ENCODE measurements at places on chromosomes 11 and 22. TPM values are rescaled to one million over a fixed set of nuclear protein-coding genes. Genes with fewer than 3 reads are reported as not detected.

DNA sequence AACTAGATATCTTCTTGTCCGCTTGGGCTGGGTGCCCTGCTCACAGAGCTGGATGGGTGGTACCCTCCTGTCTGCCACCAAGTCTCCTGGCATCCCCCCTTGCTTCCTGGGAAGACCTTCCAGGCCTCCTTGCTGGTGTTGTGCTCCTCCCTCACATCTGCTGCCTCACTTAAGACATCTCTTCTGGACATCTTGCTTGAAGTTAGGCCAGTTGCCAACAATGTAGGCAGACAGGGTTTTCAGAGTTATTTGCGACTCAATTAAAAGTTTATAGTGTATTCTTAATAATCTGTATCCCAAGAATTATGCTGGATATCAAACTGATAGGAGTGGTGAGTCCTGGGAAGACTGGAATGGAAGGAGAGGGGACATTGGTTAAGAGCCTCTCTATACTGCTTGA, 64.0 kb upstream of the TNRC6B start:
- no peak for DNase-seq

DNA sequence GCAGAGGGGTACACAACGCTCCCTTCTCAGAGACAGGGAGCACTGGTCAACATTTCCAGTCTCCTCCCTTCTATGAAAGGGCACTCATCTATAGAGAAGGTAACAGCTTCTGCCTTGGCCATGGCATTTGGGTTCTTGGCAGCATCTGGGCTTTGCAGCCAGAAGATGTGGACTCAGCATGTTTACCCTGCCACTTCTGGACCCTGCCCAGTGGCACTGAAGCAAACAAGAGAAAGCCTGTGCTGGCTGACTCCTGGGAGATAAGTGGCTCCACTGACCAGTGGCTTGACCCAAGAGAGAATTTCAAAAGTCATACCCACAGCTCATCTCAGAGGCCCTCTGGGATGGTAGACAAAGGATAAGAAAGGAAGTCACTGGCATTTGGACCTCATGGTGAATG, 8.0 kb downstream of the CSNK2A3 start:
- no peak for DNase-seq

GRCh38 chr11:94740083-94741021, 27.8 kb upstream of the AMOTL1 start:
- DNase-seq, result peak; percentile 65

GRCh38 chr22:36699915-36700314, 3.6 kb downstream of the CACNG2 start:
- no peak for DNase-seq

The RASD2 gene
- 8.7 TPM for total RNA-seq

- DNase-seq, result no peak
These were observed 4.6 kb downstream of the CASTOR1 start for GRCh38 chr22:30284666-30285065.

The ALDH3B1 gene
- total RNA-seq, result 25.4 TPM

The ATP5MG gene
- 174 TPM for total RNA-seq

- DNase-seq, result no peak
These were observed 1.9 kb upstream of the DGAT2 start for GRCh38 chr11:75766443-75767227.

- no peak for DNase-seq
These were observed 7.4 kb downstream of the MCM5 start for GRCh38 chr22:35407362-35407761.
